8988T (cell line): ENCODE measurements at places on chromosomes 6 and 20.

DNA sequence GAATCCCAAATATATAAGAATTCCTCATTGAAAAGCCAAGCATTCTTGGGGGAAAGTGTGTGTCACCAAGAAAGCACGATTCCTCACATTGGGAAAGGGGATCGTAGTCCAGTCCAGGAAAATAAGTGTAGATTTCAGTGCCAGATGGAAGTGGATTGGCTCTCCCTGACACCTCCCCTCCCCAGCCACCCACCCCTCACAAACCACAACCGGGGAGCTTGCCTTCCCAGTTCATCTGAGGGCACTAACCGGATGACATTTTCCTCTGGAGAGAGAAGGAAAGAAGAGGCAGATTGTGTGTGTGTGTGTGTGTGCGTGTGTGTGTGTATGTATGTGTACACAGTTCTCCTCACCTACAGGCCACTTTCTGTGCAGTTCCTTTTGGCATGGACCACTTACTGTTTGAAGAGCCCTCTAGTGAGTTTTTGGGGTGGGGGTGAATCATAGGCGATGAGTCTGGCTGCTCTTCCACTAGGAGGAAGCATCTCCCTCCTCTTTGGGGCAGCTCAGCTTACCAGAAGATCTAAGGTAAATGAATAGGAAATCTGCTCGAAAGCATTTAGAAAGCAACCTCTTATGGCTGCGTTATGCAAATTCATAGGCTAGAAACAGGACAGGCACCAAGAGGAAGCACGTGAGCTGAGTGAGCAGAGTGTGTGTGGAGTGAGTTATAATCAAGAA is 20.8 kb downstream of the DAAM2 start:
- DNase-seq, result no peak

- DNase-seq, result no peak
These were observed 38.3 kb downstream of the ARHGAP18 start for GRCh38 chr6:129671442-129672340.

GRCh38 chr6:24935366-24936152 is at the start of gene RIPOR2:
Gene RIPOR2 (minus strand): TSS chr6:24935960. CDS start chr6:24935898, 62 bp downstream.
- DNase-seq, result no peak

DNA sequence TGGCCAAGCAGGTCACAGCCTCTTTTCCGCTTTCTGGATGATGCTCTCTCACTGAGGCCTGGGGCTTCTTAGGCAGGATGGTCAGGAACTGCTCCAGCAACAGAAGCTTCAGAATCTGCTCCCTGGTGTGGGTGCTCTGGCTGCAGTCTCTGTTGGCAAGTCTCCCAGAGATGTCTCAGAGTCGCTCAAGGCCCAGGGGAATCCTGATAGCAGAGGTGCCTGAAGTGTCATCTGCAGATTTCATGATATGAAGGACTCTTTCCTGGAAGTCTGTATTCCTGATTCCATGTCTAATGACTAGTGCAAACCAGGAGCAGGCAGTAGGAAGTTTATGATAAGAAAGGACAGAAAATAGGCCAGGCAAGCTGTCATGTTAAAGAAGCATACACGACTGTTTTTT is 20.3 kb downstream of the ZSCAN31 start:
- no peak for DNase-seq

DNA sequence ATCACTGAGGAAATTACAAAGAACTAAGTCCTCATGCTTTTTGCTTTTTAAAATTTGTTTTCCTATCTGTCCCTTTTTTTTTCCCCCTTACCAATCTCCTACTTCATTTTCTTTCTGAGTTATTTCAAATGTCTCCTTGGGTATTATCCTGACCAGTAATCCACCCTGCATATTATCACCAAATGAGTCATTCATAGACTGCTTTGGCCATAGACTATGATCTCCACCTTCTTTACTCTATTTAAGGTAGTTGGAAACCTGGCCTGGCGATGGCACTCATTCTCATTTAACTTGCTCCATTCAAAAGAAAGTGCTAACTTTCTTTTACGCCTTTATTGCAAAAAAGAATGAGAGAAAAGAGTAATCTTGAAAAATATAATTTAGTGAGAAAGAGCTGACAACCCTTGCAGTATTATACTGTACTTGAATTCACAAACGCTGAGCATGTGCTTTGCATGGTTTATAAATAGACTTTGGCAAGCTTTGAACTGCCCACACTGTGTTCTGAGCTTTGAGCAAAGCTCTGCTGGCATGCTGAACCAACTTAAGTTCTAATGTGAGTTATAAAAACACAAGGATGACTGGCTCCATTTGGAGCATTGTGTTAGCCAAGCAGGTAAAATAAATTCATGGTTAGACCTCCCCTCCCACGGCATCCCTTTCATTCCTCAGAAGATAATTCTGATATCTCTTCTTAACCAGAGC is 198.9 kb downstream of the NKAIN2 start:
- DNase-seq, result no peak

- no peak for DNase-seq
These were observed 727.9 kb upstream of the MAN1A1 start for GRCh38 chr6:120077489-120077888.

- DNase-seq, result no peak
These were observed 14.8 kb downstream of the FAXC start for GRCh38 chr6:99334526-99335127.

GRCh38 chr6:2632368-2632767 is 118.4 kb downstream of the MYLK4 start:
- DNase-seq, result no peak

GRCh38 chr6:6148192-6148815 is 141.6 kb upstream of the NRN1 start:
- DNase-seq, result no peak

- DNase-seq, result no peak
These were observed 133.6 kb downstream of the CDH26 start for GRCh38 chr20:60091861-60092260.
